Retinal pigment epithelial cell (primary cell): ENCODE measurements at places on chromosomes 5 and 9.

DNA sequence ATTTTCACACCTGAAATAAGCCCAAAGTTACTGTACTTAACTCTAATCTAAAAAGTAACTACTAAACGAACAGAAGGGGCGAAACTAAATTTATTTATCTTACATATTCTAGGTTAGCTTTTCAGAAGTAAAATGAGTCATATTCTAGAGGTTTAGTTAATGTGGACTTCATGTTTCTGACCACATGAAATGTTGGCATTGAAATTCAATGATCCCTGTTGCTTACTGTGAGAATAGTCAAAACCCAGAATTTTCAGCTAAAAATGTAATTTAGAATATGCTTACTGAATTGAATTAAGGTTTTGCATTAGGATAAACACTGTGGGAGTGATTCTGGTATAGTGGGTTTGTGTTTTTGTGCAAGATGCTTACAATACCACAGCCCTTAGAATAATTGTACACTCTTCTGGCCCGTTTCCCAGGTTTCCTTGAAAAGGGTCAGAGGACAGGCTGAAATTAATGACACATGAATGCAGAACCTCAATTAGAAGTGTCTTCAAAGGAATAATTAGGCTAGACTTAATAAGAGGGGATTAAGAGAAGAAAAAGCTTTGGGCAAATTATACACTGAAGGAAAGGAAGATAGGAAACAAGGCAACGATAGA lies 1.4 kb upstream of the SNX18 start:
- no peak for DNase-seq

DNA sequence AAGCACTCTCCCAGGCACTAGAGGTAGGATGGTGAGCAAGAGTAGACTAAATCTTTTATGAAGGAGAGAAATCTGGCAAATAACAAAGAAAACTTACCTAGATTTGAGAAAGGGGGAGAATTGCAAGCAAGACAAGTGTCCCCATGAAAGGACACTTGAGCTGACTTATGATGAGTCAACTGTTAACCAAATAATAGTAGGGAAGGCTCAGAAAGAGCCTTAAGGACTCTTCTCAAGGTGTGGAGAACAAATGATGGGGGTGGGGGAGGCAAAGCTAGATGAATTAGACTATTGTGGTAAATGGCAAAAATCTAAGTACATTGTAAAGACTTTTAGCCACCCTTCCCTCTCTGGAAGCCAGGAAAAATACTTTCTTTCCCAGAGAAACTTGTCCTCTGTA lies 77.6 kb upstream of the RASA1 start:
- no peak for DNase-seq

- peak; percentile 79 for DNase-seq
Observed at GRCh38 chr5:174045470-174046025, at the start of gene NSG2. NSG2 (plus strand) TSS chr5:174045706; CDS start chr5:174046756, 1,050 bp downstream.

DNA sequence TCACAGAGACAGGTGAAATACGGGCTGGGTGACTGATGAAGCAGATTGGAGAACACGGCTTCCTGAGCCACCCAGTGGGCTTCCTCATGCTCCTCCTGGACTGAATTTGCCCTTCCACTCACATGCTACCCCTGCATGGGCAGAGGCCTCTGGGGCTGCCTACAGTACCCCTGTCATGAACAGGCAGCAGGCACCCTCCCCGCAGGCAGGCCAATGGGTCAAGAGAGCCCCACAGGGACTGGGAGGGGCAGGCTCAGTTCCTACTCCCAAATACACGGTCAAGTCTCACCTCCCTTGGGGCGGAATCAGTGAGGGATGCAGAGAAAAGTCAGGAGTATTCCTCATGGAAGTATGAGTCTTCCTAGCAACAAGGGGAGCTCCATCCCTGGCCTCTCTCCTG lies 48.6 kb upstream of the ZBTB43 start:
- DNase-seq, result no peak
